Hepatocyte (in vitro differentiated cells): ENCODE measurements at places on chromosomes 11 and 22. TPM values are rescaled to one million over a fixed set of nuclear protein-coding genes. Genes with fewer than 3 reads are reported as not detected.
A peak's percentile ranks its signal among the peaks of the same experiment; 100 is the strongest.

The CCDC116 gene
- 0.20 and 0.30 TPM in 2 replicates for total RNA-seq

The RFPL3 gene
- not detected in 2 replicates for total RNA-seq

The RFPL2 gene
- 0.48 and 0.97 TPM in 2 replicates for total RNA-seq

The DEFB131B gene
- not detected in 2 replicates for total RNA-seq

The PKDREJ gene
- total RNA-seq = 0.16 TPM in 1 of 2 replicates, not detected in the other

The NCAM1 gene
- 25.6 and 27.2 TPM in 2 replicates for total RNA-seq

DNA sequence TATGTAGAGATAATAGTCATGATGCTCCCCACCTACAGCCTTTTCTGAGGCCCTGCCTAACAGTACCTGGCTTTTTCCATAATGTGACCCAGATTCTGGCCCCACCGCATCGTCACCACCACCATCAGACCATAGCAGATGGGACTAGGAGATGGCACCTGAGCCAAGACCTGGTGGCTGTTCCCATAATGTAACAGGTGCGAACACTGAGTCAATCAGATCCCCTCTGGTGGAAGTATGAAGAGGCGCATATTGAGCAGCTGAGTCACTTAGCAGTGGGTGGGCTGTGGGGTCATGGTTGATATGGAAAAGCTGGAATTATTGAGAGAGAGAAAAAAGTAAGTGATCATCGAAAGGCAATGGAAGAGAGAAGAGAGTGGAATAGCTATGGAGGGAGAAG, 578.0 kb upstream of the CADM1 start:
- no peaks in the 10 kb centered on the region for H3K36me3 ChIP-seq
- DNase-seq = no peak
- H3K4me1 ChIP-seq = no peaks in the 10 kb centered on the region

- H3K4me3 ChIP-seq = no peak overlapping the region
- H3K36me3 ChIP-seq = no peaks in the 10 kb centered on the region
- no peaks in the 10 kb centered on the region for H3K27me3 ChIP-seq
- DNase-seq = peak; percentile 3
- peaks cover 8% of the 10 kb centered on the region for H3K4me1 ChIP-seq
These were observed 10.3 kb downstream of the MRGPRF start for GRCh38 chr11:69002570-69003231.

- H3K36me3 ChIP-seq = no peaks in the 10 kb centered on the region
- H3K4me1 ChIP-seq = no peaks in the 10 kb centered on the region
- H3K27ac ChIP-seq = peak overlapping the region; percentile 12
- no peak overlapping the region for H3K4me3 ChIP-seq
- H3K27me3 ChIP-seq = no peaks in the 10 kb centered on the region
- no peak for DNase-seq
These were observed 33.7 kb downstream of the RNF121 start for GRCh38 chr11:71962428-71963038.

GRCh38 chr11:118612378-118612777, 5.0 kb downstream of the PHLDB1 start:
- no peak overlapping the region for H3K4me3 ChIP-seq
- no peak for DNase-seq
- H3K27ac ChIP-seq = peak overlapping the region; percentile 2
- H3K27me3 ChIP-seq = peaks cover 23% of the 10 kb centered on the region

DNA sequence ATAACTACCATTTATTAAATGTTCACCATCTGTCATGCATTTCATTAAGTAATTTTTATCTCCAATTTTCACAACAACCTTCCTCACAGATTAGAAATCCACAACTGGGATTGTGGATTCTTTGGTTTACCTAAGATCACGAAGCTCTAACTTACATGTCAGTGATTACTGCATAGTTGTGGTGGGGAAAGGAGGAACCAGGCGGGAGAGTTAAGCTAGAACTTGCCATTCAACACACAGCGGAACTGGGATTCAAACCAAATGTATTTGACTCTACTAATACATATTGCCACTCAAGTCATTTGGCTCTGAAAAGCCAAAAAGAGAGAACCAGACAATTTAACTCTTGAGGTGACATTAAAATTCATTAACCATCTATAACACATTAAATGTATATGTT, 10.4 kb upstream of the LAYN start:
- no peaks in the 10 kb centered on the region for H3K4me1 ChIP-seq
- H3K27me3 ChIP-seq = no peaks in the 10 kb centered on the region
- no peak overlapping the region for H3K4me3 ChIP-seq
- DNase-seq = no peak
- no peak overlapping the region for H3K27ac ChIP-seq

DNA sequence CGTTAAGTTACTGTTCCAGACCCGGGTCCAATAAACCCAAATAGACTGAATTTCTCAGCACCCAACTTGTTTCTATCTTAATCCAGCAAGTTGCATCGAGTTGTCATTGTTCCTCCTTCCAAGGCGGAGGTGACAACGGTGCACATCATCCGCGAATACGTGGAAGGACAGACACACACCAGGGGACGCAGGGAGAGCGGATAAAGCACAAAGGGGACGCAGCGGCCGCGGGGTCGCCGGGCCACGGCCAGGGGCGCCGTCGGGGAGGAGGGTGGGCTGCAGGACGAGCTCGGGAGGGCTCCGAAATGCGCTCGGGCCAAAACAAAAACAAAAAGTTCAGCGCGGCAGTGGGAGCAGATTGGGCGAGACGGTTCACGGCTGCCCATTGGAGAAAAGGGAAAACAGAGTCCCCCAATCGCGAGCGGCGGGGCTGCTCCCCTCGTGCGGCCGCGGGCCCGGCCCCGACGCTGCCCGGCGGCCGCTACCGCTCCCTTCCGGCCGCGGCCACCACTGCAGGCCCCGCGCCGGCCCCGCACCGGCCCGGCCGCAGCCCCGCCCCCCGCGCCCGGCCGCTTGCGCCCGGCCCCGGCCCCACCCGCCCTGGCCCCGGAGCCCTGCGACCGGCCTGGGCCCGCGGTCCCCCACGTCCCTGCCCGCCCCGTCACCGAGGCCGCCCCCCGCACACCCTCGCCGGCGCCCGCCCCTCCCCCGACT, 518 bp downstream of the KMT5B start:
- peaks cover 25% of the 10 kb centered on the region for H3K4me1 ChIP-seq
- no peaks in the 10 kb centered on the region for H3K27me3 ChIP-seq
- H3K4me3 ChIP-seq = peak overlapping the region; percentile 99
- H3K27ac ChIP-seq = peak overlapping the region; percentile 100
- no peaks in the 10 kb centered on the region for H3K36me3 ChIP-seq
- DNase-seq = peak; percentile 92

- H3K27me3 ChIP-seq = no peaks in the 10 kb centered on the region
- no peaks in the 10 kb centered on the region for H3K36me3 ChIP-seq
- peaks cover 50% of the 10 kb centered on the region for H3K4me1 ChIP-seq
- peak overlapping the region; percentile 99 for H3K27ac ChIP-seq
- peak; percentile 98 for DNase-seq
These were observed 58.5 kb downstream of the IGLL1 start for GRCh38 chr22:23521441-23522113.

DNA sequence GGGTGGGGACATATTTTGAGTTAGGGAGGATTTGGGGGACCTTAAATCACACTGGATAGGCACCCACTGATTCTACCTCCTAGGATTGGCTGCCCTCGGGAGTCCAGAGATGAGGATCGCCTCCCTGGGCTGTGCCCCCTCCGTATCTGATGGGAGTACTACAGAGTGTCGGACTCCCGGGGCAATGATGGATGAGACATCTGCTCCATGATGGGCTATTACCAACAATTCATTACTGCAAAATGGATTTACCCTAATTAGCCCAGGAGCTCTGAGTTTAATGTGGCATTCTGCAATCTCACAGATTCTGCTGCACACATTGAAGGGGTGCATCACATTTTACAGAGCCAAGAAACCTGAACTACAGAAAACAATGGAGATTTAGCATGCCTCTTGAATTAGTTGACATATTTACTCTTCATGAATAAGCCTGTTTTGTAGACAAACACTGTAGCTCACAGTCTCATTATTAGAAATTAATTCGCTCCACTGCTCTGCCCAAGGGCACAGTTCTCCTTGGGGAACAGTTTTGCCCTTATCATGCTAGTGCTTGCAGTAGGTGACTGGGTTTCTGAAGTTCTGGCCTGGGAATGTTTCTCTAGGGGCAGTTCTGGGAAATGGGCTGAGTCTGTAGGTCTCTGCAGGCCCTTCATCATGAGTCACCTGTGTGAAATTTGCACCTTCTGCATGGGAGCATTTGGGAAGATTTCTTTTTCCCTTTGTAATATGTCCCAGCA, 217.1 kb upstream of the PLET1 start:
- H3K4me3 ChIP-seq = no peak overlapping the region
- no peak for DNase-seq
- H3K27ac ChIP-seq = no peak overlapping the region
- H3K4me1 ChIP-seq = no peaks in the 10 kb centered on the region

DNA sequence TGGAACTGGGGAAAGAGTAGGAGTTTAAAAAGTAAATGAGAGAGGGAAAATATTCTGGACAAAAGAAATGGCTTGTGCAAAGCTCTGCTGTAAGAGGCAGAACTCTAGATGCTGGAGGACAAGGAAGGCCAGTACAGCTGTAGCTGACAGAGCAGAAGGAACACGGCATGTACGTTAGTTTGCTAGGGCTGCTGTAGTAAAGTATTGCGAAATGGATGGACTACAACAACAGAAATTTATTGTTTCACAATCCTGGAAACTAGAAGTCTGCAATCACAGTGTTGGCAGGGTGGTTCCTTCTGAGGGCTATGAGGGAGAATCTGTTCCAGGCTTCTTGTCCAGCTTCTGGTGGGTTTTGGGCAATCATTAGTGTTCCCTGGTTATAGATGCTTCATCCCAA, 454.4 kb downstream of the NTM start:
- no peak overlapping the region for H3K4me3 ChIP-seq
- H3K4me1 ChIP-seq = no peaks in the 10 kb centered on the region
- no peaks in the 10 kb centered on the region for H3K36me3 ChIP-seq
- H3K27ac ChIP-seq = no peak overlapping the region
- peaks cover 15% of the 10 kb centered on the region for H3K27me3 ChIP-seq
- peak; percentile 45 for DNase-seq

DNA sequence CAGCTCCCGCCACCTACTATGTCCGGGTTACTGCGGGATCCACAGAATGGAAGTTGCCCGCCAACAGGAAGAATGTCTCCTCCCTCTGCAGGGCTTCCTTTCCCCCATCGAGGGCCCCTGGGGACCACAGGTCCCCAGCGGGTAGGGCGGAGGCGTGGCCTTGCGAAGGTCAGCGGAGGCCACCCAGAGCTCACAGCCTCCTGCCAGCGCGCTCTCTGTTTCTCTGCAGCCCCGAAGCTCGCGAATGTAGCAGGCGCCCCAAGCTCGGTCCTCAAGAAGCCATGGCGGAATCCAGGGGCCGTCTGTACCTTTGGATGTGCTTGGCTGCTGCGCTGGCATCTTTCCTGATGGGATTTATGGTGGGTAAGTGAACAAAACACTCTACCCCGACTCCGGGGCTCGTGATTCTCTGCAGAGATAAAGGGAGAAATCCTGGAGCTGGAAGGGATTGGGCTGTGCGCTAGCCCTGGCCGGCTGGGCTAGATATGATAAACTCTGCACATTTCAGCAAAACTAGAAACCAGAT, at the start of gene NAALAD2:
NAALAD2 (plus strand) TSS at position 186 of the 526 bp plus-strand sequence; CDS start at position 282, 96 bp downstream.
- H3K4me3 ChIP-seq = peak within 1 kb of the TSS; percentile 60
- no peaks in the 10 kb centered on the region for H3K27me3 ChIP-seq
